Sciatic nerve (tissue), 2 donors: ENCODE measurements at places on chromosomes 5 and 9.

DNA sequence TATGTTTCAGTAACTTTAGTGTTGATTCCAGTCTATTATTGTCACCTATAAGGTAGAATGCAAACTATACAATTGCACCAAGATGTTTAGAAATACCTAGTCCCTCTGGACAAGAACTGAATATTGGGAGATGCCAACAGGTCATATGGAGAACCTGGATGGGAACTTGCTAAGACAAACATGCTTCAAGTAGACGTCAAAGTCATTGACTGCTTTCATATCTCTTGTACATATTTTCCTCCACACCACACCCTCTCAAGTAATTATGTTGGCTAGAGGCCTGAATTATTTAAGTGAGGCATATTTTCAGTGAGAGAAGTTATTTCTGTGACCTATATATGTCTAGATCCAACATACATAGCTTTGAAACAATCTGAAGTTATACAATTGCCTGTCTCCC, 453.3 kb downstream of the ELAVL2 start:
- DNase-seq, result no peak

DNA sequence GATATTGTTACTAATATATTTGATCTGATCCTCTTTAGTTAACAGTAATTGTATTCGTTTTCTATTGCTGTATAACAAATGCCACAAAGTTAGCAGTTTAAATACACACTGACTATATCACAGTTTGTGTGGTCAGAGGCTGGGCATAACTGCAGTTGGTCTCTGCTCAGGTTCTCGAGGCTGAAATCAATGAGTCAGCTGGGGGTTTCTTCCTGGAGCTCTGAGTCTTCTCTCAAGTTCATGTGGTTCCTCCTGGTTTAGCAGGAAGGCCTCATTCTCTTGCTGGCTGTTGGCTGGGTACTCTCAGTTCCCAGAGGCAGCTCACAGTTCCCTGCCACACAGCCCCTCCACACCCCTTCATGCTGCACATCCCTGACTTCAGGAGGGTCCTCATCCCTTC, 20.7 kb downstream of the COL23A1 start:
- no peak for DNase-seq

DNA sequence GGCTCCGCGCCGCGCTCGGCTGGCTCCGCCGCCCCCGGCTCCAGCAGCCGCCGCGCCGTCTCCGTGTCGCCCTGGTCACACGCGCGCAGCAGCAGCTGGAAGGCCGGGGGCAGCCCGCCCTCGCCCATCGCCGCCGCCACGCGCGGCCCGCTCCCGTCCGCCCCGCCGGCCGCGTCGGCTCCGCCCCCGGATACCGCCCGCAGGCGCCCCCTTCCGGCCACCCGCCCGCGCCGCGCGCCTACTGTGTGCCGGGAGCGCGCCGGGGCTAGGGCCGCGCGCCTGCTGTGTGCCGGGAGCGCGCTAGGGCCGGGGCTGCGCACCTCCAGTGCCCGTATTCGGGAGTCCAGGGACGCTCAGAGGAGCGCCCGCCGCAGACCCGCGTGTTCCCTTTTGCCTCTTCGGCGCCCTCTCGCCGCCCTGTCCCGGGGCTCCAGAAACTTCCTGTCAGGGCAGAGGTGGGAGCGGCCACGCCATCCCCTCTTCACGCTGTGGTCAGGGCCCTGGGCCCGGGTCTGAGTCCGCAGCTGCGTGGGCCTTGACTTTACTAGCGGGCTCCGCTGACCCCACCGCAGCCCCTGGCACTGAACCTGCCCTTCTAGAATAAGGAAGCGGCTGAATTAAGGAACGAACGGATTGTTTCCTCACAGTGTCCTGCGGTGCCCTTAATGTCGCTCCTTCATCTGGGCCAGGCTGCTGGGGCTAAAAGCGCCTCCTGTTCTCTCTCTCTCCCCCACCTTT, at the start of gene ANKS6:
TSS of gene ANKS6 (minus strand) at position 192 of the 738 bp plus-strand sequence. CDS start at position 128, 64 bp downstream.
- DNase-seq, result peak; percentile 91

GRCh38 chr9:128382261-128382660, 11.1 kb downstream of the URM1 start:
- no peak for DNase-seq

GRCh38 chr9:98161851-98162250, 30.6 kb downstream of the CORO2A start:
- no peak for DNase-seq

- DNase-seq, result no peak
Observed at GRCh38 chr5:140881889-140882590, at the start of gene PCDHA13. TSS of gene PCDHA13 (plus strand) at chr5:140882124. CDS start at chr5:140882269, 145 bp downstream.

- no peak for DNase-seq
Observed at GRCh38 chr5:159458217-159458711, 128.0 kb upstream of the IL12B start.

DNA sequence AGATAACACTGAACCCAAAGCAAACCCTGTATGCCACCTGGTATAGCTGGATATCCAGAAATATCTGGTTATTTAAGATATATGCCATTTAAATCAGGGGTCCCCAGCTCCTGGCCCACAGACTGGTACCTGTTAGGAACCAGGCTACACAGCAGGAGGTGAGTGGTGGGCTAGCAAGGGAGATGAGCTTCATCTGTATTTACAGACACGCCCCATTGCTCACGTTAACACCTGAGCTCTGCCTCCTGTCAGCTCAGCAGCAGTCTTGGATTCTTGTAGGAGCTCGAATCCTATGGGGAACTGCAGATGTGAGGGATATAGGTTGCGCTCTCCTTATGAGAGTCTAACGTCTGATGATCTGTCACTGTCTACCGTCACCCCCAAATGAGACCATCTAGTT, 646.6 kb downstream of the TLE4 start:
- DNase-seq, result no peak

- no peak for DNase-seq
Observed at GRCh38 chr5:110852053-110852452, 113.2 kb downstream of the SLC25A46 start.

DNA sequence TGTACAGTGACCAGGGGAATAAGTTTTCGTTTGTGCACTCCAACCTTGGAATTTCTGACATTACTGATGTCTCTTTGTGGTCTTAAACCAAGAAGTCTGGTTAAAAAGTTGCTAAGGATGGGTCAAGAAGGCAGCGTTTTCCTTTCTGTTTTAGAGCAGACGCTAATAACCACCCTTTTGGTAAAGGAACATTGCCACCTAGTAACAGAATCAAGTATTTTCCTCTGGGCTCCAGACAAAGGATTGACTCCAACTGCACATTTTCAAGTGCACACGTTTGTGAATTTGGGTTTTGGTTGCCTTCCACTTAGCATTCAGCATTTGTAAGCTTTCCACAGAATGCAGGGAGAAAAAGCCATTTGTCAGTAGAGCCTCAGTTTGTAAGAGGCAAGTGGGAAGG, 22.2 kb upstream of the CEP78 start:
- no peak for DNase-seq
